Activated CD4-positive, alpha-beta T cell treated with anti-CD3 and anti-CD28 coated beads, Interleukin-2, amount 50 U/mL, for 24 hours (primary cell): ENCODE measurements at places on chromosomes 16 and 17.

- DNase-seq: no peak
Observed at GRCh38 chr17:29283496-29283895, 10.5 kb downstream of the NUFIP2 start.

GRCh38 chr17:3771140-3771539 is 29.8 kb downstream of the ITGAE start:
- DNase-seq: no peak

- DNase-seq: no peak
Observed at GRCh38 chr17:78408476-78409050, 30.1 kb downstream of the PGS1 start.

DNA sequence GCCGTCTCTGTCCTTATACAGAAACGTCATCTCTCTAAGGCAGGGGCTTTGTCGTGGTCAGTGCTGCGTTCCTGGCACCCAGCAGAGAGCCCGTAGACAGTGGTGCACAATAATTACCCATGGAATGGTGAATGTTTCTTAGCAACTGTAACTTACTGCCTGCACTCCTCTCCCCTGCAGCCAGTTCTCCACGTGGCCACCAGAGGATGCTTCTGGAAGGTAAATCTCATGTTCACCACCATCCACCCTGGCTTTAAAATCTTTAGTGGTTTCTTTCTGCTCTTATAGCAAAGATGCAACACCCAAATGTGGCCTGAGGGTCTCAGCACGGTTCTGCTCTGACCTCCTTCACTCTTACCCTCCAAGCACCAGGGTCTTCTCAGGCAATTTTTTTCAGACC is 150.8 kb downstream of the GRIN2A start:
- DNase-seq: no peak

- DNase-seq: peak; percentile 44
Observed at GRCh38 chr17:32909787-32910369, 18.1 kb upstream of the TMEM98 start.

DNA sequence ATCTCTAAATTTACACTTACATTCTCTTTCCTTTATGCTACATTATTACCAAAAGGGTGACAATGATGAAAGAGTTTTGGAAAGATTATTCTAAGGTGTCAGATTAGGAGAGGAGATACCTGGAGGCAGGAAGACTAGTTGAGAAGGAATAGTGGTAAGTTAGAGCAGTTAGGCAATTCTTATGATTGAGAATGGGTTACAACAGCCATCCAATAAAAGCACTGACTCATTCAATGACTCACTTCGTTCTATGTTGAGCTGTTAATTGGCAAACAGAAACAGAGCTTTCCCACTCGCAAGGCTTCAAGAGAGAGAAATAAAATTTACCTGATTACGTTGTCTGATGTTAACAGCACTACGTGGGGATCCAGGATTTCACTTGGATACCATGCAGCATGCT is 5.8 kb downstream of the NUP88 start:
- no peak for DNase-seq

- DNase-seq: no peak
Observed at GRCh38 chr17:55702150-55702549, 20.5 kb downstream of the TMEM100 start.

- DNase-seq: no peak
Observed at GRCh38 chr17:6775871-6776405, at the start of gene FBXO39. Gene FBXO39 (plus strand): TSS chr17:6776215. CDS start chr17:6779869, 3,654 bp downstream.

- DNase-seq: no peak
Observed at GRCh38 chr17:35596530-35597233, 9.6 kb downstream of the AP2B1 start.

DNA sequence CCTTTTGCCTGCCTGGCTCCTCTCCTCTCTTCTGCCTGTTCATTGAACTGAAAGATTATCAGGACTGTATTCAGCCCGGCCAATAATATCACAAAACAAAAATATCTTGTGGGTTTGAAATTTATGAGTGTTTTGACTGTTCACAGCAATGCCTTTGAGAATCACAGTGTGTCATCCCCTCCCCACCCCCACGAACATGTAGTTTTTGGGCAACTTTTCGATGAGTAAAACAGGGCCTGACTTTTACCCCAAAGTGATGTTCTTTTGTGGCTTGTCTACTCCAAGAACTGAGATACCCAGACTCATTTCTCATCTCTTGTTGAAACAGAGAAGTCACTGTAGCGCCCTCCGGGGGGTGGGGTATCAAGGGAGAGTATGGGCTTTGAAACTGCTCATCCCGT is 675.7 kb downstream of the WWOX start:
- DNase-seq: peak; percentile 43

GRCh38 chr17:81306898-81307510 is 11.9 kb upstream of the SLC38A10 start:
- no peak for DNase-seq

DNA sequence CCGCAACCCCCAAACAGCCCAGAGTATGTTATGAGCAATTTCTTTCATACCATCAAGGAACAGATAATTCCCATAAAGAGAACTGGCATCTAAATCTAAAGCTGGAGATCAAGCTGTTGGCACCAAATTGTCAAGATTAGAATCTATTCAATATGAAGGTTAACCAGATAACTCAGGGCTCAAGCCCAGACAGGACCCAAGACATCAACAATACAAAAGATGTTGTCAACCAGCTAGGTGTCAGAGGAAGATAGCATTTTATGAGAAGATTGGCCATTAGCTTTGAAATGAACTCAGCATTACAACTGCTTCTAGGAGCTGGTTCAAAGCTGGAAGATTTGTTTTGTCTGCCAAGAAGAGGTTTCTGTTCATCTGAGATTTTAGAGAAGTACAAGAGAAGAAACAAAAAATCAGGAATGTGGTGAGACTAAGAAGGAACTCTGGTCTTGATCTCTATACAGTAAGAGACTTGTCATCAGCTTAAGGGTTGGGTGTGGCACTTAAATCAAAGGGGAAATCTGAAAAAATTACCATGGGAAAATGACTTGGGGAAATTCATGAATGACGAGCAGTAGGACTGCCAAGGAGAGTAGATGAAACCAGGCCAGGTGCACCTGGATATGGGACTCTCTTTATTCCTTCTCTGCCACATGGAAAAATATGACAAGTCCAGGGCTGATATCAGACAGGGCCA is 64.2 kb upstream of the COX10 start:
- DNase-seq: no peak

GRCh38 chr17:75793460-75793859 is 8.9 kb downstream of the UNK start:
- no peak for DNase-seq

GRCh38 chr16:70646260-70647241 is at the start of gene IL34:
Gene IL34 (plus strand): TSS chr16:70646559. CDS start chr16:70646948, 389 bp downstream.
- no peak for DNase-seq

DNA sequence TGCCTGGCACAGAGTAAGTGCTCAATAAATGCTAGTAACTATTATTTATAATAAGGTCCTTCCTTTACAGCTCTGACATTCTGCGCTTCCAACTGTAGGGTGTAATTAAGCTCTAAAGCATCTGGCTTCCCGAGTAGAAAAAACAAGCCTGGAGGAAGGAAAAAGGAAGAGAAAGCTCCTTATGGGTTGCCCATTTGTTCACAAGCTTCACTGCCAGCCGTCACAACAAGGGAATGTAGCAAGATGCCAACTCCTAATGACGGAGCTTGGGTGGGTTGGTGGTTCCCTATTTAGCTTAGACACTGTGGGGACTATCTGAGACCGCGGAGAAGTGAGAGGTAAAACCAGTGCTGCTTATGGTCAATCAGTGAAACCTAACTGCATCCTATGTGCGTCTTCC is 7.3 kb upstream of the RPRML start:
- DNase-seq: no peak

- DNase-seq: no peak
Observed at GRCh38 chr17:14295676-14296075, 5.2 kb upstream of the HS3ST3B1 start.

GRCh38 chr16:48607056-48607825 is 2.7 kb downstream of the N4BP1 start:
- no peak for DNase-seq

DNA sequence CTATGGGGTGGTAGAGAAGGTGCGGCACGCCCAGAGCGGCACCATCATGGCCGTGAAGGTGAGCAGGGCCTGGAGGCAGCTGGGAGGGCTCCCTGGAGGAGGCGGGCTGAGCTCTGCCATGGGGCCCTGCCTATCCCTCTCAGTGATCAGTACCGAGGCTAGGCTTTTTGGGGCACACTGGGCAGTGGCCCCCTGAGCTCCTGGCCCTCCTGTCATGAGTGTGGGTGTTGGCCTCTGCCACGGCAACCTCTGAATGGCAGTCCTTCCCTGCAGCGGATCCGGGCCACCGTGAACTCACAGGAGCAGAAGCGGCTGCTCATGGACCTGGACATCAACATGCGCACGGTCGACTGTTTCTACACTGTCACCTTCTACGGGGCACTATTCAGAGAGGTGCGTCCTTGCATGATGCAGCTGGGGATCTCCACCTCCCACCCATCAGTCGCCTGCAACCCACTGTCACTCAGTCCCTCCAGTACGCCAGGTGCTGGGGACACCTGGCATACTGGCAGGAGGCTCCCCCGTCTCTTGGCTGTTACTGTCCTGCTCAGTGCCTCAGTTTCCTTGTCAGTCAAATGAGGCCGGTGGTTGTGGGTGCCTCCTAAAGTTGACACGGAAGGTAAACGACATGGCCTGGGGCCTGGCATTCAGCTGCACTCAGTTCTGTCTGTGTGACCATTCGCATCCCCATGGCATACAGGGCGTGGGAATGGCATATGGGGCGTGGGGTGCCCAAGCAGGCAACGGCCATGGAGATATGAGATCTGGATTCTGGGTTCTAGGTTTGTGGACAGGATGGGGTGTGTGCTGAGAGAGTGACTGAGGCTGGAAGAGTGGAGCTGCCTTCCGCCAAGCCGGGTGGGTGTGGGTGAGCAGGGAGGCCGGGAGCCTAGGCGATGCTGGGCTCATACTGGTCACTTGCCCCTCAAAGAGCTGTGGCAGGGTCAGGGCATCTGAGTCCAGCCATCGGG is 16.4 kb downstream of the MAP2K3 start:
- no peak for DNase-seq

DNA sequence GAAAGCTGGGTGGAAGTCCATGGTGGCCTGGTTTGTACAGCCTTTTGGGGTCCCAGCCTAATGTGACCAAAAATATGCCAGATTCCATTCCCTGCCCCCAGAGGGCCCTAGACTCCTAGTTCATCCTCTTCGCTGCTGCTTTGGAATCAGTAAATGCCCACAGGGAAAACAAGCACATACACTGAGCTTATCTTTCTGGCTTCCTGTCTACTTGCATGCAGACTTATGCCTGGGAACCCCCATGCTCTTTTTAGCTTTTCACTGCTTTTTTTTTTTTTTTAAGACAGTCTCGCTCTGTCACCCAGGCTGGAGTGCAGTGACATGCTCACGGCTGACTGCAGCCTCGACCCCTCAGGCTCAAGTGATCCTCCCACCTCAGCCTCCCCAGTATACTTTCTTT is 6.2 kb upstream of the CD300LG start:
- DNase-seq: no peak

DNA sequence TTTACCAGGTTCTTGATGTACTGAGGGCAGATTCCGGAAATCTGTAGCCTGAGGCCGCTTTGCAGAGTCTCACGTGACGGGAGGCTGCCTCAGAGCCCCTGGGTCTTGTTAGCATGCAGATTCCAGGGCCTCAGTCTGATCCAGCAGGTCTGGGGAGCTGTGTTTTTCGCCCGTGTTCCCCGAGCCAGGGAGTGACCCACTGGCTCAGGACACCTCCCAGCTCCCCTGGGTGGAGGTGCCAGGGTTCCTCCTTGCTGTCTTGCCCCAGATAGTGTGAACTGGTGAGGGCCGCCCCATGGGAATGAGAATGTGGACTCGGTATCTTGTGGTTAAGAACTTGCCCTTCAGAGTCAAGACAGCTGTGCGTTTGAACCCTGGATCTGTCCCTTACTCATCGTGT is 98.6 kb downstream of the OR1D5 start:
- DNase-seq: no peak

DNA sequence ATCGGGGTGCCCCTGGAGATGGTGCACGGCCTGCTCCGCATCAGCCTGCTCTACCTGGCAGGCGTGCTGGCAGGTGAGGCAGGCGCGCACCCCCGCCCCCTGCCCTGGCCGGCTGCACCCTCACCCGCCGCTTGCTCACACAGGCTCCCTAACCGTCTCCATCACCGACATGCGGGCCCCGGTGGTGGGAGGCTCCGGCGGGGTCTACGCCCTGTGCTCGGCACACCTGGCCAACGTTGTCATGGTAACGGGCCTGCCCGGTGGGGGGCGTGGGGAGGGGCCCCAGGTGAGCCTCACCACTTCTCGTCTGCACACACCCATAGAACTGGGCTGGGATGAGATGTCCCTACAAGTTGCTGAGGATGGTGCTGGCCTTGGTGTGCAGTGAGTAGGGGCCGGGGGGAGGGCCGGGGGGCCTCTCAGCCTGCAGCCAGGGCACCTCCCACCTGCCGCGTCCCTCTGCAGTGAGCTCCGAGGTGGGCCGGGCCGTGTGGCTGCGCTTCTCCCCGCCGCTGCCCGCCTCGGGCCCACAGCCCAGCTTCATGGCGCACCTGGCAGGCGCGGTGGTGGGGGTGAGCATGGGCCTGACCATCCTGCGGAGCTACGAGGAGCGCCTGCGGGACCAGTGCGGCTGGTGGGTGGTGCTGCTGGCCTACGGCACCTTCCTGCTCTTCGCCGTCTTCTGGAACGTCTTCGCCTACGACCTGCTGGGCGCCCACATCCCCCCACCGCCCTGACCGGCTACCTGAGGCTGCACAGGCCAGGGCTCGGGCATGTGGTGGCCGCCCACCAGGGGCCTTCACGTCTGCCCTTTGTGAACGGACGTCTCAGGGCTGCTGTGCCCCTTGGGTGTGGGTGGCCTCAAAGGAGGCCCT is 2.1 kb downstream of the RHBDL1 start:
- DNase-seq: no peak

- DNase-seq: no peak
Observed at GRCh38 chr17:9237661-9238301, 216.5 kb downstream of the NTN1 start.

DNA sequence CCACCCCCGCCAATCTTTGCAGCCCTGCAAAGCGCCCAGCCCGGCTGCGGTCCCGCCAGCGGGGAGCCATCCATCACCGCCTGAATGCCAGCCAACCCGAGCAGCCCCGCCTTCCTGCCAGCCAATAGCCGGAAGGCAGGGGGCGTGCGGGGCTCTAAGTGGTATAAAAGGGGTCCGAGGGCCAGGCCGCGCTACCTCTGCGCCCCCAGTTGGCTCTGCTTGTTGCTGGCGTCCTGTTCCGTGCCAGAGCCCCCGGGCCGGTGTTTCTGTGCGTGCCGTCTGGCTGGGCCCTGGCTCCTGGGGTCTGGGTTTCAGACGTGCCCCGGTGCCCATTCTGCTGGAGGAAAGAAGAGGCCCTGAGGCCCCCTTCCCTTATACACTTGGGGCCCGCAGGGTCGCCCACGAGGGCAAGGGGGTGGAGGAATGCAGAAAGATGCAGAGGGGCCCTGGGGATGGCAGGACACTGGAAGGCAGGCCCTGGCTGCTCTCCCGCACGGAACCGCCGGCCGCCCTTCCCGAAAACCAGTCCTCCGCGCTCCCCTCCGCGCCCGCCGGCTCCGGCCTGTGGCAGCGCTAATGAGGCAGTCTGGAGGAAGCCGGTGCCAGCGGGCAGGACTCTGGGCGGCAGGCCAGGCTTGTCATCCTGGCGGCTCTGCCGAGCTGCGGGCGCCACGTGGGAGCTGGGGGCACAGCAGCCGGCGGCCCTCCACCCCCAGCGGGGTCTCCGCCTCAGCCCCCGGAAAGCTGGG is 14.0 kb downstream of the COPZ2 start:
- DNase-seq: peak; percentile 10
